ENCODE measurements at places on chromosomes 3 and 15.

DNA sequence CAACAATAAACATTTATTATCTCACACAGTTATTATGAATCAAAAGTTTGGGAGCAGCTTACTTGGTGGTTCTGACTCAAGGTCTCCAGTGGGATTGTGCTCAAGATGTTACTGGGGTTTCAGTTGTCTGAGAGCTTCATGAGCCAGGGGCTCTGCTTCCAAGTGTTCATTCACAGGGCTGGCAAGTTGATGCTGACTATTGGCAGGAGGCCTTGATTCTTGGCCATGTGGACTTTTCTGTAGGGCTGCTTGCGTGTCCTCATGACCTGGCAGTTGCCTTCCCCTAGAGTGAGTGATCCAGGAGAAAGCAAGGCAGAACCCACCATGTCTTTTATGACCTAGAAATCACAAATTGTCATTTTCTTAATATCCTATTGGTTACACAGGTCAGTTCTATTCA, 87.2 kb upstream of the TNFAIP8L3 start:
- no peak for DNase-seq

DNA sequence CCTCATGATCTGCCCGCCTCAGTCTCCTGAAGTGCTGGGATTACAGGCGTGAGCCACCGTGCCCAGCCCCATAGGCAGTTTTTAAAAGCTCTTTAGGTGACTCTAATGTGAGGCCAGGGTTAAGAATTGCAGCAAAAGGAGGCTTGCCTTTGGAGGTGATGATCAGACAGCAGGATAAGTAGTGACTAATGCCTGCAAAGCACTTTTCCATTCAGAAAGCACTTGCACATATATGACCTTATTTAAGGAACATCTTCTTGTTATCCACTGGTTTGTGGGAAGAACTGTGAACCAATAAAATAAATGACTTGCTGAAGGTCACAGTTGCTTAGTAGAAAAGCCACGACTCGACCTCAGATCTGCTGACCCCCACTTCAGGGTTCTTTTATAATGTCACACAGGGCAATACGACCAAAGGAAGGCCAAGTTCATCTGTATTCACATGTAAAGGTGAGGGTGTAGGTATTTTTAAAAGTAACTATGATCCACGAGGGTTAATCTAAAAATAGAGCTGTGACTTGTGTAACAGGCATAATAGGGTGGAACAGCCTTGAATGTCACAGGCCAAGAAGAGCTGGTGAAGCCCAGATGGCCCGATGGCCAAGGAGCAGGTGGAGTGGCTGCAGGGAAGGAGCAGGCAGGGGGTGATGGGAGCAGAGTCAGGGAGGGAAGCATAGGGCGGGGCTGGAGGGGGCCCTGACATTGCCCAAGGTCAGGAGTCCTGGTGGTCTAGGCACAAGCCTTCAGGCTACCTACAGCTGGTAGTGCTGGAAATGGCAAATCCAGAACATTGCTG, 24.4 kb downstream of the LARP6 start:
- no peak for DNase-seq

DNA sequence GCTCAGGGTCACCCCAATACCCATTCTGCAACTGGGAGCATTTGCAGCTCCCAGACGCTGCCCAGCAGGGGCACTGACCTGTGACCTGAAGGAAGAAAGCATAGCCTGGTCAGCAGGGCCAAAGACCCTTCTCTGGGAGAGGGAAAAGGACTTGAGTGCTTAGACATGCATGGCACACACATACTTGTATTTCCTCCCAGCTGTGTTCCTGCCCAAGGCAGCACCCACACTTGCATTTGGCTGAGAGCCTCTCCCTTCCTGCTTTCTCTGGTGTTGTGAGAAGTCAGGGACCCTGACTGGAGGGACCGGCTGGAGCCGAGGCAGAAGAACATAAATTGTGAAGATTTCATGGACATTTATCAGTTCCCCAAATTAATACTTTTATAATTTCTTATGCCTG, 7.2 kb upstream of the LAMB2 start:
- no peak for DNase-seq

- DNase-seq, result no peak
Measured at GRCh38 chr3:133014325-133014724, 23.9 kb upstream of the TMEM108 start.

DNA sequence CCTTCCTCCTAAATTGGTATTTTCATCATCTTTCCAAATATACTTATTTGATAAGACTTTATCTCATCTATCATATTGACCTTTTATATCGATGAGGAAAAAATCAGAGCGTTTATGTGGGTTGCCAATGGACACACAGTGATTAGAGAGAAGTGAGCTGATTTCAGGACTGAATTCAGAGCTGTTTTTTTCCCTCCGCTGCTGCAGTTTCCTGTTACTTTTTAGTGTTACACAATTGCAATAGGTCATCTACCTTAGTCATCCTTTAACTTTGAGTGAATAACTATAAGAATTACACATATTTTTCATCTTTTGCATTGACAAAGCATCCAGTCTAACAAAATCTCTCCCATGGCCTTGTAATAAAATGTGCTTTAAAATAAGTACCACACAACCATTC, 266.3 kb upstream of the CNTN4 start:
- no peak for DNase-seq

Data from activated naive CD4-positive, alpha-beta T cell treated with Interleukin-2 at 50 U/mL for 16 hours (primary cell).